Fibroblast of the conjunctiva (primary cell): ENCODE measurements at places on chromosomes 3 and 15.

- DNase-seq = no peak
Measured at GRCh38 chr3:43287500-43287873, 1.1 kb downstream of the SNRK start.

GRCh38 chr3:147730284-147730683 lies 321.1 kb downstream of the ZIC1 start:
- no peak for DNase-seq

- DNase-seq = no peak
Measured at GRCh38 chr15:83205725-83206324, 1.8 kb downstream of the HDGFL3 start.

GRCh38 chr15:85534031-85534430 lies 153.6 kb downstream of the AKAP13 start:
- no peak for DNase-seq

- no peak for DNase-seq
Measured at GRCh38 chr3:76586471-76586870, 453.4 kb upstream of the ROBO2 start.

GRCh38 chr3:26840272-26840870 lies 217.8 kb downstream of the LRRC3B start:
- no peak for DNase-seq
